Kidney epithelial cell (primary cell): ENCODE measurements at places on chromosomes 12 and 14. TPM values are rescaled to one million over a fixed set of nuclear protein-coding genes. Genes with fewer than 3 reads are reported as not detected.

NID2 gene
- 5.4 and 8.1 TPM in 2 replicates for total RNA-seq

HNF1A gene
- total RNA-seq = 0.25 and 0.89 TPM in 2 replicates

DNAI7 gene
- 0.07 TPM in 1 of 2 replicates, not detected in the other for total RNA-seq

GPR84 gene
- not detected in 2 replicates for total RNA-seq

IGFBP6 gene
- 21.4 and 33.7 TPM in 2 replicates for total RNA-seq

ANKS1B gene
- 0.13 TPM in 1 of 2 replicates, not detected in the other for total RNA-seq

EGLN3 gene
- total RNA-seq = 1.6 TPM in 2 replicates

NTF3 gene
- total RNA-seq = 0.34 TPM in 1 of 2 replicates, not detected in the other

PPFIA2 gene
- total RNA-seq = not detected in 2 replicates

TPPP2 gene
- total RNA-seq = not detected in 2 replicates

TMEM52B gene
- total RNA-seq = 0.48 TPM in 1 of 2 replicates, not detected in the other

SLC39A5 gene
- total RNA-seq = 0.08 TPM in 1 of 2 replicates, not detected in the other

SMIM41 gene
- total RNA-seq = 0.34 TPM in 1 of 2 replicates, not detected in the other

TEX52 gene
- total RNA-seq = not detected in 2 replicates

AMIGO2 gene
- total RNA-seq = 271 and 284 TPM in 2 replicates

AICDA gene
- total RNA-seq = 1.3 TPM in 2 replicates

TOMM20L gene
- total RNA-seq = not detected in 2 replicates

ATL1 gene
- total RNA-seq = 3.1 and 4.2 TPM in 2 replicates

OR4E2 gene
- total RNA-seq = not detected in 2 replicates

BDKRB2 gene
- total RNA-seq = 0.89 and 1.2 TPM in 2 replicates

TAS2R30 gene
- total RNA-seq = 0.48 and 0.84 TPM in 2 replicates

PRPF39 gene
- total RNA-seq = 20.5 and 22.5 TPM in 2 replicates

GPR132 gene
- total RNA-seq = 1.7 and 1.9 TPM in 2 replicates

FGF6 gene
- total RNA-seq = not detected in 2 replicates

HOXC12 gene
- not detected in 2 replicates for total RNA-seq

ABCC9 gene
- 0.07 and 0.17 TPM in 2 replicates for total RNA-seq

CPSF6 gene
- 34.6 and 35.6 TPM in 2 replicates for total RNA-seq

STAC3 gene
- total RNA-seq = 0.71 TPM in 1 of 2 replicates, not detected in the other

LYZ gene
- total RNA-seq = 0.07 and 0.08 TPM in 2 replicates

SERPINA9 gene
- total RNA-seq = not detected in 2 replicates

ERP27 gene
- total RNA-seq = 0.07 and 0.13 TPM in 2 replicates

RNASE4 gene
- total RNA-seq = 4.2 and 5.6 TPM in 2 replicates

SDR39U1 gene
- total RNA-seq = 29.7 and 44.8 TPM in 2 replicates

OLR1 gene
- total RNA-seq = not detected in 2 replicates

PLEKHG7 gene
- total RNA-seq = not detected in 2 replicates

C14orf180 gene
- total RNA-seq = not detected in 2 replicates

CPNE8 gene
- 6.4 and 8.0 TPM in 2 replicates for total RNA-seq

PLEKHD1 gene
- 0.41 and 0.84 TPM in 2 replicates for total RNA-seq

HCAR2 gene
- not detected in 2 replicates for total RNA-seq

ACAD10 gene
- 40.8 and 41.2 TPM in 2 replicates for total RNA-seq

SLC7A8 gene
- 2.3 and 3.5 TPM in 2 replicates for total RNA-seq

GDF3 gene
- not detected in 2 replicates for total RNA-seq

CELA1 gene
- not detected in 2 replicates for total RNA-seq

ZBTB42 gene
- total RNA-seq = 8.4 and 13.8 TPM in 2 replicates

NOS1 gene
- total RNA-seq = 0.04 TPM in 1 of 2 replicates, not detected in the other

CTSG gene
- total RNA-seq = not detected in 2 replicates

SOAT2 gene
- total RNA-seq = 0.07 TPM in 1 of 2 replicates, not detected in the other

CMA1 gene
- total RNA-seq = not detected in 2 replicates

PMCH gene
- total RNA-seq = not detected in 2 replicates
